Activated CD4-positive, alpha-beta T cell treated with anti-CD3 and anti-CD28 coated beads for 1 hour (primary cell): ENCODE measurements at places on chromosomes 2 and 18.

DNA sequence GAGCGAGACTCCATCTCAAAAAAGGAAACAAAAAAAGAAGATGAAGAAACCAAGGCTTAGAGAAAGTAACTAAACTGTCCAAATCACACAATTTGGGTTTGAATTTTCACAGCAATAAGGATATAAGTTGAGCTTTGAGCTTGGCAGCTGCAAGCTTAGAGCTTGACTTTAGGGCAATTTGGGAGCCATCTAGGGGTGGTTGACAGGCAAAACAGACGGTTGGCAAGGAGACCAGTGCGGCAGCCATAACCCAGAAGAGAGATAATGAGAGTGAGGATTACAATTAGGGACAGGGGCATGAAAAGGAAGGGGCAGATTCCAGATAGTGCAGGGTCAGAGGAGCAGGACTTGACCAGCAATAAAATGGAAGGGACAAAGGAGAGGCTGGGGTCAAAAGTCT lies 382.2 kb upstream of the HNRNPA3 start:
- no peak for DNase-seq

DNA sequence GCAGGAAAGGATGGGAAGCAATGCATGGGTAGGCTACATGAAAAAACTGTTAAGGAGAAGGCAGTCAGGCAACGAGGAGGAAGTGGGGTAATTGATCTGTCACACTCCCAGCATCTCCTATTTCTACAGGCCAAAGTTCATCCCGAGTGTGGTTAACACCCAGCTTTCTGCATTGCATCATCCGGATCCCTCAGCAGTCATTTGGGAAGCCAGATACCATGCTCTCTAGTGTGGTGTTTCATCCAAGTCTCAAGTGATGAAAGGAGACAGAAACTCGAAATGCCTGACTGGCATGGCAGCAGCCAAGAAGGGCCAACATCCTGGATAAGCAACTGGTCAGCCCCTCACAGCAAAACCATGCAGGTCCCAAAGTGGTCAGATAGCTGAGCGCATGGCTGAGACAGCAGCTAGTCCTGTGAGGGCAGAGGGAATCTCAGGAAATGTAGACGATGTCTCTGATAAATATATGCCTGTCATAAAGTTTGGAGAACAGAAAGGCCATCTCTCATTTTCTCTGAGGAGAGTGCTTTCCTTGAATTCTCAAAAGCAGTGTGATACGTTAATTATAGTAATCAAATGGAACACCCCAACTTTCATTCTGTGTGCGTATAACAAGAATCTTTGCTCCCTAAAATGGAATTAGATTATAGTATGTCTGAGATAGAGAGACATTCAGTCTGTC lies 24.8 kb upstream of the HNRNPA3 start:
- DNase-seq = no peak

DNA sequence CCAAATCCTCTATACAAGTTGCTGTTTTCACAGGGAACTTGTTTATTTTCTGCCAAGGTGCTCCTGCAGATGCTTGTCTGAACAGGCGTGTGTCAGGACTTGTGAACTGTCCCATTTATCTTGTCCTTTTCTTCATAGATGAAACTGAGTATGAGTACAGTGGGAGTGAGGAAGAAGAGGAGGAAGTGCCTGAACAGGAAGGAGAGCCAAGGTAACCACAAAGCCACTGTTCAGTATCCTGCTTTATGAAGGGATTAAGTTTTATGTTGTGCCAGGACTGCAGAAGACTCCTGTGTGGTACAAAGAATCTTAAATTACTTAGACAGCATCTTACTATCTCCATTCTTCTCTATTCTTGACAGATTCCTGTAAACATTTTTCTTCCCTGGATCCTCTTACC lies 145.0 kb downstream of the MAP4K4 start:
- no peak for DNase-seq

DNA sequence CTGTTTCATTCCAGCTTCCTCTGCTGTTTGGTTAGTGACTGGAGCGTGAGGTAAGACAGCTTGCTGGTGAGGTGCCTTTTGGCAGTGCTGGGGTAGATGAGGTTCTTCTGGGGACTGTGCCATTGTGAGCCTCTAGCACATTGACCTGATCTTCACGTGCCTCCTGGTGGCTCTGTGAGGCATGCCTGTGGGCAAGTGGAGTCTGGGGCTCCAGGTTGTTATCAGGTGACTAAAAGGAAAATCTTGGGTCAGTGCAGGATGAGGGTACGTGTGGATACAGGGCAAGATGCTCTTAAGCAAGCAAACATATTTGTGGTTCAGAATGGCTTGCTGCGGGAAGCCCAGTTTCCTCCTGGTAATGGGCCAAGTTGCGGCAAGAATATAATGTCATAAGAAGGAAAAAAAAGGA lies 75.4 kb downstream of the FHOD3 start:
- DNase-seq = no peak

- DNase-seq = no peak
Measured at GRCh38 chr2:239136762-239137161, 264.1 kb downstream of the HDAC4 start.

GRCh38 chr2:200728630-200729029 lies 83.1 kb upstream of the BZW1 start:
- no peak for DNase-seq

DNA sequence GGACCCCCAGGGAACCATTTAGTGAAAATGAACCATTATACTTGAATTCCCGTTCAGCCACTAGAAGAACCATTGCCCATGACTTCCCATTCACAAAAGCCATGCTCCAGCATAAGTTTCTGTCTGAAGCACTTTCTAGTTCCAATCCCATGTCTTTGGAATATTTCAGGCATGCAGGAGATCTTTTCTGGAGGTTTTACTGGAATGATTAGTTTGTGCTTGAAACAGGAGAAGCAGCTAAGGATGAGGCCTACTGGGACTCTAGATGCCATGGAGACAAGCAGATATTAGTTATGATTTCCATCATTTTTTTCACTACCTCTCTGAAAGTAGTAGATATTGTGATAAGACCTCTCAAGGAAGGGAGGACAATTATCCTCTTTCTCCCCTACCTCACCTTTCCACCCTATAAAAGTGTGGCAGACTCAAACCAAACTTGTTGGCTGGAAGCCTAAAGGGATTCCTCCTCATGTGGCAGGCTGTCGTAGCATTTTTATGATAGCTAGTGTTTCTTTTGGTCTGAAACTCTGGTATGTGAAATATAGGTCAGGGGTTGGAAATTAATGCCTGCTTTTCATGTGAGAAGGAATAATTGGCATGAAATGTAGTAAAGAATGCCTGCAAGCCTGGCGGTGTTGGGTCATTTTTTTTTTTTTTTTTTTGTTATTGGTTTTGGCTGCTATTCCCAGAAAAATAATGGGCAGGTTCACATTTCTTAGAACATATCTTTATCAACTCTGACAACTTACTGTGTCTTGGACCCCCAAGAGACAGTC lies 29.3 kb upstream of the MMADHC start:
- no peak for DNase-seq

DNA sequence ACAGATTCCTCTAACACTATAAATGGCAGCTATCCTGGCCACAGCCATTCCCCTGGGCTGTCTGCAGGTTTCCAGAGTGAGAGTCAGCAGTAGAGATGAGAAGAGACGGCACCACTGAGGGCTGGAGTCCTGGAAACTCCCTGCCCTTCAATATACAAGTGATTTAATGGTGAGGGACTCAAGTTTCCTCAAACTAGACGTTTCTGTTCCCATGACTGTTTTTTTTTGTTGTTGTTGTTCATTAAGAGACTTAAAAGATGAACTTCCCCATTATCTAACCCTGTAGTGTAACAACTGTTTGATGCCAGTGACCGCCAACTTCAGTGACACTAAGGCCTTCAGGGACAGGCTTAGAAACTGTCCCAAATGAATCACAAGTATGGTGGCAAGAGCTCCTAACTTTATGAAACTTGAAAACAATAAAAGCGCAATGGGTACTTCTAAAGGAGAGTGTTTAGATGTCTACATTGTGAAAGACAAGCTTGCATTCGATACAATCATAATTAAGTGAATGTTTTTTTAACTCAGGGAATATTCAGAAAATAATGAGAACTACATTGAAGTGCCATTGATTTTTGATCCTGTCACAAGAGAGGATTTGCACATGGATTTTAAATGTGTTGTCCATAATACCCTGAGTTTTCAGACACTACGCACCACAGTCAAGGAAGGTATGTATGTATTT lies 34.0 kb downstream of the IL1R2 start:
- no peak for DNase-seq

DNA sequence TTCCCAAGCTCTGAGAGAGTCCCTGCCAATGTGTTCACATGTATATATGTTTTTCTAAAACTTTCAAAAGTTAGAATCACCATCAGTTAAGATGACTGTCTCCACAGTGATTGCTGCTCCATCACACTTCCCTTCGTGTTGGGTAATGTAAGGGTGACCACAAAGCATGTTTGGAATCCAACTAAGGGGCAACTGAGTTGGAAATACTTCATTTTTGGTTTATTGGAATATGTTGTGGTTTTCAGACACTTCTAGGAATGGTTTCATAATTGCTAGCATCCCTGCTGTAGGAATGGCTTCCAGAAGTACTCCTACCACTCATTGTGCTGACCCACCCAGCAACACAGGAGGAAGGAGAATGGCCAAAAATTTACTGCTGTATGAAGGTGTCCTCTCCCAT lies 212.5 kb upstream of the GULP1 start:
- no peak for DNase-seq

GRCh38 chr2:236965021-236965840 lies 120.5 kb upstream of the COPS8 start:
- no peak for DNase-seq

- no peak for DNase-seq
Measured at GRCh38 chr2:23114299-23114698, 270.7 kb upstream of the KLHL29 start.

DNA sequence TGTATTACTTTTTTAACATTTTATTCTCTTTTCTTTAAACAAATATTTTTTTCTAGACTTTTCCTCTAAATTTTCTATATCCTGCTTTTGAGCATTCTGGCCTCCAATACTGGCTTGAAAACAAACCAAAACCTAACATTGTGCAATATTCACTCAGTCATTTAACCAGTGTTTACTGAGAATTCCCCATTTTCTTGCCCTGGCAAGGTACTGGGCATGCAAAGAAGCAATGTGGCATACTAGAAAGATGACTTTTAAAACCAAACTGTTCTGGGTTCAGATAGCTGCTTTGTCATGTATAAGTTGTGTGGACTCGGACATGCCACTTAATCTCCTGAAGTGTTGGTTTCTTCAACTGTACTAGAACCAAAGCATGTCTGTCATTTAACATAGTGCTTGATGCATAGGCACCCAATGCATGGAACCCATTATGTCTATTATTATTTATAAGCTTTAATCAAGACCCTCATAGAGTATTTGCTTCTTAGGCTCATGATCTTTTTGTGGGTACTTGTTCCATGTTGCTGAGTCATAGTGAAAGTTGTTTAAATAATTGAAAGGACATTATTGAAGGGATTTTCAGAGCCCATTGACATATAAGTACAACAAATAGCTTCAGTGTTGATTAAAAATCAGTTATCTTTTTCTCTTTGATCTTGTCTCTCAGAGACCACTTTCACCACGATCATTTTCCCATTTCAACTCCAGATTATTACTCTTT lies 185.4 kb upstream of the OSR1 start:
- DNase-seq = no peak

DNA sequence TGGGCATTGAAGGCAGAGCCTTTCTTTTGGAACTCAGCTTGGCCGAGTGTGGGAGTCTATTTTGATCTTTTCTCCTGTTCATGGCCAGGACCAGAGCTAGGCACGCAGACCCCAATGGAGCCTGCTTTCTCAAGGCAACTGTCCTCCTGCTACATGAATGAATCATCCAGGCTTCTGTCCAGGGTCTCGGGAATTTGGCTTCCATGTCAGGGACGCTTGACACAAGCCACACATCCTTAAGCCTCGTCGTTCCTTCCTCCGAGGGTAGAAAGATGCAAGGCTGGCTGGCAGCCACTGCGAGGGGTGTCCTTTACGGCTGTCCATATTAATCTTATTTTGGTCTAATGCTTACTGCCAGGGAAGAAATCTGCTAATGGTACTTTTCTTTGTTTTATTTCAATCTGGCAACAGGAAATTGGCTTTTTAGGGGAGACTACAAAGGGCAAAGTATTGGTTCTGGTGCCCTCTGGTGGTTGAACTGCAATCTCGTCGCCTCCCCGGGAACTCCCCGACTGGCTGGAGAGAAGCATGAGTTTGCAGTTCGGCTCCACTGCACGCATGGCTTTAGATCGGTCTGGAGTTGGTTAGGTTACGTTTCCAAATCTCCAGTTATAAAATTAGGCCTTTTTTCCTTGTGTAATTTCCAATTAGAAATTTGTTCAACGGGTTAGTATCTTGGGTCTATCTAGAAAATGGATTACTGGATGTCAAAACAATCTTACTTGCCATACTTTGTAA lies 135.2 kb downstream of the ALPK2 start:
- peak; percentile 46 for DNase-seq

- DNase-seq = no peak
Measured at GRCh38 chr2:136055929-136056688, 61.8 kb downstream of the CXCR4 start.

- no peak for DNase-seq
Measured at GRCh38 chr2:32760628-32761027, 132.8 kb downstream of the TTC27 start.

- no peak for DNase-seq
Measured at GRCh38 chr2:128790541-128791001, 471.9 kb upstream of the HS6ST1 start.

- no peak for DNase-seq
Measured at GRCh38 chr18:5895876-5896740, 786 bp upstream of the TMEM200C start.

DNA sequence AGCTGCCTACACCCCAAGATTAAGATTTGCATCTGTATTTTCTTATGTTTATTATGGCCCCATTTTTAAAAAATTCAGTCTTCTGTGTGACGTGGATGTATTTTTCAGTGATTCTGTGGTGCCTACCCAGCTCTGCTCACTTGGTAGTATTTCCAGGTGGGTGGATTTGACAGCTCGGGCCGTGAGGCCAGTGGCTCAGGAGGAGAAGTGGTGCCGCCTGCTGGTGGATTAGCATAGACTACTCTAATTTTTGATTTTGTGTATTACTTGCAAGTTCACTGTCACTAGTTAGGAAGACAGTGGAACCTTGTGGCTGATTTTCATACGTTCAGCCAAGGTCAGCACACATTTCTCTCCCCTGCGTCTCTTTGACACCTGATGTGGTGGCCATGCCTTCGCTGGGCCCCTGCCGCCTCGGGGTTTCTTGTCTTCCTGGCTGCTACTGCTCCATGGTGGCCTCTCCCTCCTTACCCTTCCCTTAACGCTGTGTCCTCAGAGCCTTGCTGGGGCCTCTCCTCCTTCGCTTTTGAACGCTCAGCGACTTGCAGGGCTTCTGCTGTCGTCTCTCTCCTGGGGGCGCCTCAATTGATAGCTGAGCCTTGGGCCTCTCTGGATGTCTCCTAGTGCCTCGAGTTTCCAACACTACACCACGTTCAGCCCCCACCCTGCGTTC lies 89.4 kb downstream of the DGKD start:
- DNase-seq = peak; percentile 77
